Uterine smooth muscle cell (primary cell): ENCODE measurements at places on chromosomes 13 and 19. TPM values are rescaled to one million over a fixed set of nuclear protein-coding genes. Genes with fewer than 3 reads are reported as not detected.

The MCEMP1 gene
- total RNA-seq: not detected in 2 replicates

The RUBCNL gene
- total RNA-seq: 2.8 and 20.0 TPM in 2 replicates

The ZIC2 gene
- total RNA-seq: not detected in 2 replicates

The PRTN3 gene
- total RNA-seq: not detected in 2 replicates

The RASAL3 gene
- total RNA-seq: 0.12 TPM in 1 of 2 replicates, not detected in the other

The CDX2 gene
- total RNA-seq: not detected in 2 replicates

The LILRB3 gene
- total RNA-seq: not detected in 2 replicates

The IGFLR1 gene
- total RNA-seq: 0.62 and 0.66 TPM in 2 replicates

The SOX1 gene
- total RNA-seq: not detected in 2 replicates

The RAB3D gene
- 5.5 and 6.4 TPM in 2 replicates for total RNA-seq

The CPT1C gene
- total RNA-seq: 15.6 and 25.6 TPM in 2 replicates

The SPACA6 gene
- total RNA-seq: 7.6 and 12.5 TPM in 2 replicates

The B3GNT8 gene
- 1.5 TPM in 2 replicates for total RNA-seq

The PIP5K1C gene
- total RNA-seq: 18.8 and 25.5 TPM in 2 replicates

The ATP8A2 gene
- 0.22 and 0.25 TPM in 2 replicates for total RNA-seq

The SHANK1 gene
- 13.0 and 26.0 TPM in 2 replicates for total RNA-seq

The IQCN gene
- total RNA-seq: 0.44 and 0.50 TPM in 2 replicates

The ADM5 gene
- 0.66 and 0.87 TPM in 2 replicates for total RNA-seq

The C5AR2 gene
- under 0.01 TPM in 1 of 2 replicates, not detected in the other for total RNA-seq

The MCOLN1 gene
- total RNA-seq: 4.5 and 4.6 TPM in 2 replicates

The PALM gene
- total RNA-seq: 2.1 and 3.5 TPM in 2 replicates

The PLPP2 gene
- total RNA-seq: 2.9 and 5.0 TPM in 2 replicates

The CD33 gene
- total RNA-seq: 0.22 TPM in 1 of 2 replicates, not detected in the other

The UPK1A gene
- total RNA-seq: not detected in 2 replicates

The TEX26 gene
- total RNA-seq: not detected in 2 replicates

The KLK2 gene
- 0.22 TPM in 1 of 2 replicates, not detected in the other for total RNA-seq

The LRRC63 gene
- total RNA-seq: 0.22 and 0.50 TPM in 2 replicates

The SRRM5 gene
- not detected in 2 replicates for total RNA-seq

The ZNF578 gene
- total RNA-seq: 2.8 and 3.5 TPM in 2 replicates

The CYP2A6 gene
- not detected in 2 replicates for total RNA-seq

The IL12RB1 gene
- total RNA-seq: not detected in 2 replicates

The NOVA2 gene
- total RNA-seq: under 0.01 TPM in 1 of 2 replicates, not detected in the other

The UBE2L5 gene
- not detected in 2 replicates for total RNA-seq

The KLK4 gene
- total RNA-seq: not detected in 2 replicates

The PROZ gene
- total RNA-seq: not detected in 2 replicates

The RETN gene
- not detected in 2 replicates for total RNA-seq

The NLRP9 gene
- total RNA-seq: not detected in 2 replicates

The AP1M2 gene
- total RNA-seq: 0.77 and 0.87 TPM in 2 replicates

The DOCK6 gene
- total RNA-seq: 17.0 and 18.4 TPM in 2 replicates

The BEST2 gene
- 0.25 TPM in 1 of 2 replicates, not detected in the other for total RNA-seq
